ENCODE measurements at places on chromosomes 11 and 22.

DNA sequence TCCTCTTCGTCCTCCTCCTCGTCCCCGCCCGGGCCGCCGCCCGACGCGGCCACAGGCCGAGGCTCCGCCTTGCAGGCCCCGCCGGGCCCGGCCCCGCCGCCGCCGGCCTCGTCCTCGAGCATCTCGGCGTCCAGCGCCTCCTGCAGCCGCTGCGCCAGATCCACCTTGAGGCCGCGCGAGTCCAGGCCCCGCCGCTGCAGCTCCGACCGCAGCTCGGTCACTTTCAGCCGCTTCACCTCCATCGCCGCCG lies 417 bp downstream of the HNRNPUL2 start:
- DNase-seq, result no peak

DNA sequence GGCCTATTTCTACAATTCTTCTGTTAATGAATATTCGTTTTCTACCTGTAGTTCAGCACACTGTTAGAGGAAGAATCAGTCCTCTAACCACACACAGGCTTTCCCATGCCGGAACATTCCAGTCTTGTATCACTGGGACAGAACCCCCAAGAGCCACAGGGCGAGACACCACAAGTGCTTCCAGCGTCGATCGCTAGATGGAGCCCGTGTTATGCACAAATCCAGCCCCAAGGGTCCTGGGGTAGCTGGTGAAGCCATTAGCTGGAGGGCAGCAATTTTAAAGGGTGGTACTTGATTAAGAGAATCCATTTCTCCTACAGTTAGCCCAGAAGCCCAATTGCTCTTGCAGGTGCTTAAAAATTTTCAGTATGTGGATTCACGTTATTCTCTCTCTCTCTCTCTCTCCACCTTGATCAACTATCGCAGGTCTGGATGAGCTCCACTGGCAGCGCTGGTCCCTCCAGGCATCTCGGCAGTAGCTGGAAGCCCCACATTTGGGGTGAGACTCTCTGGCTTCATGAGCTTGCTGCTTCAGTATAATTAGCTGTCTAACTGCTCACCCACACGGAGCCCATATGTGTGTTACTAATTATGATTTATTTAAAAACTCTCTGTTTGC lies 148.2 kb upstream of the SNX19 start:
- no peak for DNase-seq

GRCh38 chr11:68370211-68371111 lies 58.1 kb downstream of the LRP5 start:
- DNase-seq, result no peak

DNA sequence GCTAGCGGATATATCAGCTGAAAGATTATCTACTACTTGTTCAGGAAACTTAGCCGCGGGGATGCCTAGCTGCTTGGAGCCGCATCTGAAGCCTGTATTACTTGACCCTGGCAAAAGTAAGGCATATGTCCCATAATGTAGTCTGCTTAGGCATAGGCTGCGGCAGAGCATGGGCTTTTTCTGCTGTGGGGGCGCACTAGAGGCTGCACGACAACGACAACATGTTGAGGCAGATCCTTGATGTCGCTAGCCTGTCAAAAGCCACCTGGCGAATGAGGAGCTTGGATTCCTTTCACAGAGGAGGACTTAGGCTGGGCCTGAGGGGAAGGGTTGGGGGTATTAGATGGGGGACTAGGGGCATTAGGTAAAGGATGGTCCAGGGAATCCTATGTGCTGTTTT lies 1.1 kb upstream of the OR52N2 start:
- no peak for DNase-seq

- no peak for DNase-seq
These were observed 127.8 kb downstream of the MED15 start for GRCh38 chr22:20635227-20635591.

GRCh38 chr11:118971646-118972045 lies at the start of gene FOXR1:
FOXR1 (plus strand) TSS chr11:118971761; CDS start chr11:118971932, 171 bp downstream.
- DNase-seq, result no peak

DNA sequence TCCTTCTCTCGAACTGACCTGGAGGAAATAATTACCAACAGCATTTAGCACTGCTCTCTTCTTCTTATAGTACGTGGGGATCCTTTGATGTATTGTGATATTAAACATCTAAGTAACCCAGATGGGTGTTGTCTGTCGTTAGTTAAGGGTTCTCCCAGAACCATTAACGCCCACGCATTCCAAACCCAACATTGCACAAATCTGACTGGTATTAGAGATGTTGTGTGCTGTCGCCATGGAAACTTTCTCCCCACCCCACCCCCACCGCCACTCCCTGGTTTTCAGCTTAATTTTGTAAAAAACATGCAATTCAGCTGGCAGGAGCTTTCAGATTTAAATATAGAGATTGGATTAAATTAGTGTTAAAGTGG lies 1495.2 kb downstream of the TBC1D22A start:
- DNase-seq, result no peak

DNA sequence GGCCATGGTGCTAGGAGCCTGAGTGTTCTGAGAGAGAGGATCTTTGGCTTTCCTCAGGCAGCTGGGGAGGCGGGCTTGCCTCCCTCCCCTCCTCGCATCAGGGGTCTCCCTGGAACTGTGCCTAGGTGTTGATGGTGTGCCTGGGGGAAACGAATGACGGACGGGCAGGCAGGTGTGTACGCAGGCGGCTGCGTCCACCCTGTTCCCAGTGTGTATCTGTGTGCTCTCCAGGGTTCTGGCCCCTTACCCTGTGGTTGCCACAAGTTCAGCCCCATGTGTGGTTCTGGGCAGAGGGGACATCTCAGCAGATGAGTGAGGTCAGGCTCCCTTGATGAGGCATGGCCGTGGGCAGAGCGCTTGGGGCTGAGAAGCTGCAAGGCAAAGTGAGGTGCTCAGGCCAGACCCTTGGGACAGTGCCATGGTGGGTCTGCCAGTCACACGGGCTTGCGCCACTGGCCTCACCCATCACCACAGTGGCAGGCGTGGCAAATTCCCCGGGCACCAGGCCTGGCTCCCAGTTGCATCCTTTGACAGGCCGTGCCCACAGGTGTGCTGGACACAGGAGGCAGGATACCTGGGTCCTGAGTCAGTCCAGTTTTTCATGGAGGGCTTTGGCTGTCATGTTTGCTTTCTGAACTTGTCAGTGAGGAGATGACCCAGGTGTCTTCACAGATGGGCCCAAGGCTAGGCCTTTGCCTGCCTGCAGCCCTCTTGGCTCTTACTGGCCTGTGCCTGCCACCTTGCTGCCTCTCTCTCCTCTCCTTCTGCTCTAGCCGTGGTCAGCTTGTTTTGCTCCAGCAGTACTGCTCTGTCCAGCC lies 27.3 kb downstream of the GNAZ start:
- DNase-seq, result no peak

DNA sequence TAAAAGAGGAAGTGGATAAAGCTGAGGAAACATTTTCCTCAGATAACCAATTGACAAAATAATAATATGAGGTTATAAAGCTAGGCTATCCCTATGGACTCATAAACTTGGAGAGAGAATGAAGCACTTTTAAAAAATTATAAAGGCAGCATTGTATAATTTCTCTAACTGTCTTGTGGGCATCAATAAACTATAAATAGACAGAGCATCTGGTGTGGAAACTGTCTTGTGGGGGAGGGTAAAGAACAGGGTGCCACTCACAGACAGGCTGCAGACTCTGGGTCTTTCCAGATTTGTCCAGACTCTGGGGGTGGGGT lies 333.5 kb downstream of the BUD13 start:
- DNase-seq, result no peak

DNA sequence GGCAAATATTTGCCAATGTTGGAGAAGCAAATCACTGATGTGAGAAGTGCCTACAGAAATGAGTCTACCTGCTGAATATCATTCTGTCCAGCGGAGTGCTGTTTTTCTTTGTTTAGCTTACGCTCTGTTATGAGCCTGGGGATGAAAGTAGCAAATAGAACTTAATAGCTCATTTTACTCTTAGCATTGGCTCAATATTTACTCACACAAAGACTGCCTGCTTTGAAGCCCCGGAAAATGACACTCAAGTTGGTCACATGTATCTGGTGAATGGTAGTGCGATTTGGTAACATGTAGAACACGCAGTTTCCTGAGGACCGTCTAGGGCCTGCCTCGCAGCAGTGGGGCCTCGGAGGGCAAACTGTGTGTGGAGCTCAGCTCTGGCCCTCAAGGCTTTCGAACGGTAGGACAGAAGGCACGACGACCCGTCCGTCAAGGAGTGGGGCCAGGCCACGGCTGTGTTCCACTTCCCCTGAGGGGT lies 38.9 kb downstream of the TBC1D22A start:
- no peak for DNase-seq

DNA sequence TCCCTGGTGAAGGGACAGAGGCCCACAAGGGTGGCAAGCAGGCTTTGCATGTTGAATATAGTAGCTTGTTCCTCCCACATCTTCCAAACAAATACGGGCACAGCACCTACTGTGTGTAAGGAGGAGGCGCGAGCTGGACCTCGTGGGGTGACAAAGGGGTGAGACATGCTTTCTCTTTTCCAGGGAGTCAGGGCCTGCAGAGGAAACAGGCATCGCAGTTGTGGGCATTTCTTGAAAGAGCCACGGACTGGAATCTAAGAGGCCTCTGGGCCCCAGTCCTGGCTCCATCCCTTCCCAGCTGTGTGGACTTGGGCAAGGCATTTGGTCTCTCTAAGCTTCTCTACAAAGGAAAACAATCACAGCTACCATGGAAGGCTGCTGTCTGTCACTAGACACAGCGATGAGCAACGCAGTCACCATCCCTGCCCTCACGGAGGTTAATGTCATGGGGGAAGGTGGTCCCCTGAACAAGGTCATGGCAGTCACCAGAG lies 13.0 kb upstream of the CDC42EP1 start:
- no peak for DNase-seq

All from stimulated activated naive CD4-positive, alpha-beta T cell treated with Interleukin-2 at 50 U/mL for 16 hours (primary cell).